ENCODE measurements at places on chromosomes 7 and 10. TPM values are rescaled to one million over a fixed set of nuclear protein-coding genes. Genes with fewer than 3 reads are reported as not detected.
A peak's percentile ranks its signal among the peaks of the same experiment; 100 is the strongest.

EBF3 gene
- total RNA-seq = 0.44 TPM

CCZ1 gene
- 138 TPM for total RNA-seq

PRF1 gene
- not detected for total RNA-seq

ABCB1 gene
- total RNA-seq = 0.07 TPM

PAX4 gene
- total RNA-seq = not detected

DNA sequence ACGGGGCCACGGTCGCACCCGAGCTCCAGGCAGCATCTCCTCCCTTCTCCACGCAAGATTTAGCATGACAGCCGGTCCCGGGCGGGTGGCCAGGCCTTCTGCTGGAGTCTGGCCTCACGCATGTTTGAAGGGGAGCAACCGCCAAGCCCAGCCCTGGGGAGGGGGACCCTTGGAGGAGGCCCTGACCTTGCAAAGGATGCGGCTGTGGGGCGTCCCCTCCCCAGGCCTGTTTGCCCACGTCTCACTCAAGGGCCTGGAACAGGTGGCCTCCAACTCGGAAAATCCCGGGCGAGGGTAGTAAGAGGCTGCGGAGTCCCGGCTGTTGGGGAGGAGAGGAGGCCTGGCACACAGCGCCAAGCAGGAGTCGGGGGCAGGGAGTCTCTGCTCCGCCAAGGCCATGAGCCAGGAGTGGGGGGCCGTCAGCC lies 50.6 kb upstream of the DPYSL4 start:
- no peak for DNase-seq
- no peak overlapping the region for H3K4me3 ChIP-seq
- H3K27ac ChIP-seq = no peak overlapping the region
- H3K27me3 ChIP-seq = no peaks in the 10 kb centered on the region
- no peaks in the 10 kb centered on the region for H3K4me1 ChIP-seq

DNA sequence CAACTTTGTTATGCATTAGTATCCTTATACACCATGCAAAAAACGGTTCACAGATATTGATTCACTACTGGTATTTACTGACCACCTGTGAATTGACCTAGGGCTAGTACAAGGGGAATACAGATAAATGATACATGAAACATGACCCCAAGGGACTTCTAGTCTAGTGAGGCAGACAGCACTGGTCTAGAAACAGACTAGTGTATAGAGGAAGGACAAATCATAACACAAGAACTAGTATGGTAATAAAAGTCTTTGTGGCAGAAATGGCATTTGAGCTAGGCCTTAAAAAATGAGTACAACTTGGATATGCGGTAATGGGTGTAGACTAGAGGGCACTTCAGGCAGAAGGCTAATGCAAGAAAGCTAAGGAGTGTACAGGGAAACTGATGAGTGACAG lies 86.6 kb downstream of the SLC25A13 start:
- DNase-seq = no peak
- no peaks in the 10 kb centered on the region for H3K4me1 ChIP-seq
- no peak overlapping the region for H3K4me3 ChIP-seq
- H3K27me3 ChIP-seq = no peaks in the 10 kb centered on the region
- no peak overlapping the region for H3K27ac ChIP-seq
- peaks cover 52% of the 10 kb centered on the region for H3K36me3 ChIP-seq

DNA sequence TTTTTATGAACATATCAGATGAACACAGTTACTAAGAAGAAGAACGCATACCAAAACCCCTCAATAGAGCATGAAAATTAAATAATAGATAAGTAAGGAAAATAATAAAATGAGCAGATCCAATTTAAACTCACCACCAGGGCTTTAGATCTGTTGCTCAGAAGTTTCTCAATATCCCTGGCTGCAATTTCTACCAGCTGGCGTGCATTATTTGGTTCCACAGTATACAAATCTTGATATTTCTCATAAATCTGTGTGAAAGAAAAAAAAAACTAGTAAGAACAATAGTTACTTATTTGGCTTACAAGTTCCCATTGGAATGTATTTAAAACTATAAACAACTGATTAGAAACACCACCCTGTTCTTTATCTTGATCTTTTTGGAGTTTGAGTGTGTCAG lies 108.6 kb downstream of the CACNA2D1 start:
- no peak for DNase-seq
- no peak overlapping the region for H3K27ac ChIP-seq
- no peak overlapping the region for H3K4me3 ChIP-seq
- H3K36me3 ChIP-seq = no peaks in the 10 kb centered on the region
- peaks cover 5% of the 10 kb centered on the region for H3K4me1 ChIP-seq

DNA sequence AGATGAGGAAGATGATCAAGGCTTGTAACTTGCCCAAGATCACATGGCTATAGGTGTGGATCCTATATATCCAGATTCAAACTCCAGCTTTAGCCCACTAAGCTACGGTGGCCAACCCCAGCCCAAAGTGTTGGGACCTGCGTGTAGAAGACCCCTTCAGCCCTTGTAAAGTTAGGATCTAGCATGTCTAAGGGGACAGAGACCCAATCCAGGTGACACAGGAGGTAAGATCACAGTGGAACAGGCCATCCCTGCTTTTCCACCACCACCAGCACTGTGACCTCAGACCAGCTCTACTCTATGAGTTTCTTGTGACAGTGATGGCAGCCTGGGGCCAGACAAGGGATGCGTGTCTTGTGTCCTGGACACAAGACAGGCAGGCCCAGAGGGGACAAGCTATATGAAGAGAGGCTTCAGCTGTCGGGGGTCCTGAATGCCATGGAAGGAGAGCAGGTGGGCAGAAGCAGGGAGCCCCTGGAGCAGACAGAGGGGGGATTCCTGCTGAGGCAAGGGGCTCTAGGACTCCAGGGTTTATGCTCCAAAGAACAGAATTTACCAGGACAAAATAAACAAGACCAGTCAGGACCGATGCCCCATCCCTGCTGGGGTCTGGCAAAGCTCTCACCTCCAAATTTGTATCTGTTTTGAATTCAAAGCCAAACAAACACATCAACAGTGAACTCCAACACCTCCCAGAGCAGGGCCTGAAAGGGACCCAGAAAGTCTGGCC lies 10.4 kb downstream of the GPRIN2 start:
- peak; percentile 38 for DNase-seq
- no peaks in the 10 kb centered on the region for H3K36me3 ChIP-seq
- H3K27ac ChIP-seq = no peak overlapping the region
- H3K4me1 ChIP-seq = peaks cover 5% of the 10 kb centered on the region
- H3K27me3 ChIP-seq = no peaks in the 10 kb centered on the region

DNA sequence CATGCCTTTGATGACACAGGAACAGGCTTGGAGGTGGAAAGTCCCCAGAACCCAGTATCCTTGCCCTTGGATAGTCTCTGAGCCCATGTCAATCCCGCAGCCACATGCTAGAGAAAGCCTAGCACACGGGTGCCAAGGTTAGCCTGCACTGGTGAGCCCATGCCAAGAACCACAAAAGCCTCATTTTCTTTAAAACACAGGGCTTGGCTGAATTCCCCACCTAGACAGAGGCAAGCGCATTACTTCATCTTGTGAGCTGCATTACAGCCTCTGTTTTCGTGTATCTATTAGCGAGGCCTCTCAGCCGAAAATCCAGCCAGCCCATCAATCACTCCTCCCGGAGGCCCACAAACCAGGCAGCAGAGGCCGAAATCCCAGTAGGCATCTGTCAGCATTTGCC lies 314.9 kb upstream of the AUTS2 start:
- no peaks in the 10 kb centered on the region for H3K27me3 ChIP-seq
- H3K4me3 ChIP-seq = no peak overlapping the region
- DNase-seq = no peak
- H3K36me3 ChIP-seq = no peaks in the 10 kb centered on the region

DNA sequence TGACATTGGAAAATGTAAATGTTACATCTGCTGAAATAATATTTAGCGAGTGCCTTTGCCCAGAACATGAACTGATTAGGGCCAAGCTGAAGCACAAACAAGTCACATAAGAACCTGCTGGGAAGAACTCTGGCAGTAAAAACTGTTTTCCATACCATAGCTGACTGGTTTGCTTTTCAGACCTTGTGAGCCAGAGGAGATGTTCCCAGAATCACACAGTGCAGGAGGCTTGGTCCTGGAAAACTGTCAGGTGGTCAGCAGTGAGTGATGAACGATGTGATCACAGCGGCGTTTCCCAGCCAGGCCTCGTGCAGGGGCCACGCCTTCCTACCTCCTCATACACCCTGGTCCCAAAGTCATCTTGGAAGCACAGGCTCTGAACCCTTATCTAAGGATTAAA lies 164.2 kb upstream of the EEPD1 start:
- DNase-seq = no peak
- no peaks in the 10 kb centered on the region for H3K4me1 ChIP-seq
- no peaks in the 10 kb centered on the region for H3K36me3 ChIP-seq

DNA sequence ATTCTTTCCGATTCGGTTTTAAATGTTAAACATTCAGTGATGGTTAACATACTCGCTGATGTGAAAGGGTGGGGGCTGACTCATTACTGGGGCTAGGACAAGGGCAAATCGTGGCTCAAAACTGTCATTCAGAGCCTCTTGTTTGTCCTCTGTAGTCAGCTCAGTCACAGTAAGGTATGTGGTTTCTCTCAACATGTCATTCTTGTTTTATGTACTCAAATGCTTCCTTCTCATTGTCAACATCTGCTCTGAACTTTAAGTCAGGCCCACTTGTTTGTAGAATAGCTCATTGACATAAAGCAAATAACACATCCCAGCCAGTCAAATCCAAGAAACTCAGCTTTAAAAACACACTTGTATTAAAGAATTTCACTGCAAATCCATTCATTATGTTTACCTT lies 7.3 kb downstream of the SLC16A9 start:
- no peaks in the 10 kb centered on the region for H3K36me3 ChIP-seq
- H3K4me1 ChIP-seq = peaks cover 9% of the 10 kb centered on the region
- H3K27me3 ChIP-seq = no peaks in the 10 kb centered on the region
- H3K27ac ChIP-seq = no peak overlapping the region
- no peak for DNase-seq

DNA sequence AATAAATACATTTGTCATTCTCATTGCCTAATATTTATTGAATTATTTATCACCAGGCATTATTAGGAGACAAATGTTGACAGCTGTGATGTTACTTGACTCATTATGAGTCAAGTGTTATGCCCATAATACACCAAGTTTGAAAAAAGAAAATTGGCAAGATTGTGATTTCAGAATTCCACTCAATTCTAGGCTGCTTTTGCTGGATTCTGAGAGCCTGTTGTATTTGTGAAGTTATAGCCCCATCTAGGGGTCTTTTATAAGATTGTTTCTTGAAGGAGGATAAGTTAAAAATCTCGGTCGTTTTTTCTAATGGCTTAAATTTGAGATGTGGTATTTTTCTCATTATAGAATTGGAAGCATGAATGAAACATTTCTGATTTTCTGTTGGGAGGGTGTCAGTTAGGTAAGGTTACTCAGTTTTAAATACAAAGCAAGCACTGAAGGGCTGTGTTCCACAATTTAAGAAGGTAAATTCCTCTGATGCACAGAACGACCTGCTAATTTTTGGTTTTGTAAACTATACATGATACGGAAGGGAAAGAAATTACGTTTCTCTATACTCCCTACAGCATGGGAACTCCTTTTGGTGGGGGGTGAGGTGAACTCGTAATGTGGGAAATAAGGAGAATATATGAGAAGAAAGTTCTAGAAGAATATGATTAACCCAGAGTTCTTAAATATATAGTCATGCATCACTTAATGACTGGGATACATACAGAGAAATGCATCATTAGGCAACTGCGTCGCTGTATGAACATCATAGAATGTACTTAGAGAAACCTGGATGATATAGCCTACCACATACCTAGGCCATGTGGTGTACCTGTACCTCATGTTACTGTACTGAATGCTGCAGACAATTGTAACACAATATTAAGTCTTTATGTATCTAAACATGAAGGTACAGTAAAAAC lies 2.6 kb downstream of the STK31 start:
- no peaks in the 10 kb centered on the region for H3K36me3 ChIP-seq
- H3K4me1 ChIP-seq = no peaks in the 10 kb centered on the region
- no peak for DNase-seq
- H3K27me3 ChIP-seq = no peaks in the 10 kb centered on the region

GRCh38 chr10:76111986-76112825 lies 680.8 kb downstream of the LRMDA start:
- no peaks in the 10 kb centered on the region for H3K27me3 ChIP-seq
- H3K27ac ChIP-seq = peak overlapping the region; percentile 54
- no peak overlapping the region for H3K4me3 ChIP-seq
- DNase-seq = peak; percentile 63
- H3K4me1 ChIP-seq = peaks cover 26% of the 10 kb centered on the region

GRCh38 chr7:76359978-76360638 lies 1.3 kb upstream of the YWHAG start:
- no peak for DNase-seq
- peak overlapping the region; percentile 96 for H3K4me3 ChIP-seq
- H3K27ac ChIP-seq = peak overlapping the region; percentile 97

DNA sequence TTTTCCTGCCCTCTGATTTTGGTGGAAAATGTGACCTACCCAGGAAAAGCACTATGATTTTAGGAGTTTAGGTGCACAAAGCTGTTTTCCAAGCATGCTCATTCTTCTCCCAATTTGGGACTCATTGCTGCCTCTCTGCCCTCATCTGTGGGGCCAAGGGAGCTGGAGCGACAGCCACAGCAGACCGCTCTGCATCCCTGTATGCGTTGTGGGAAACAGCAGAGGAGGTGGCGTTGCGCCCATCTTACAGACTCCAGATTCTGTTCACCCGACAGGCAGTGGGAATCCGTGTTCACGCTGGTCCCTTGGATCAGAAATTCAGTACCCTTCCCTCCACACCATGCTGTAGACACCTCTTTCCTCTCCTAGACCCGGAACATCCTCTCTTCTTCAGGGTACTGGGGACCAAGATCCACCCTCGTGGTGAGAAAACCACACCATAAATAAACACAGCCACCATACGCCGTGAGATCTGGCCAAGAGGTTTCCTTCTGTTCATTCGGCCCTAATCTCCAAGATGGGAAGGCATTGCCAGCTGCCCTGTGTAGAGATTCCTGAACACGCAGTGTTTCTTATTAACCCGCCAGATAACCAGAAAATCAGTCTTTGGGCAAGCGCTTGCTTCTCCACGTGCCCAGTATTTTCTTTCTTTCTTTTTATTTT lies 87.9 kb downstream of the CUX1 start:
- no peaks in the 10 kb centered on the region for H3K27me3 ChIP-seq
- no peaks in the 10 kb centered on the region for H3K4me1 ChIP-seq
- H3K4me3 ChIP-seq = no peak overlapping the region
- H3K36me3 ChIP-seq = peaks cover 11% of the 10 kb centered on the region

- peak overlapping the region; percentile 47 for H3K27ac ChIP-seq
- H3K4me3 ChIP-seq = no peak overlapping the region
- no peak for DNase-seq
- no peaks in the 10 kb centered on the region for H3K27me3 ChIP-seq
- peaks cover 17% of the 10 kb centered on the region for H3K4me1 ChIP-seq
- no peaks in the 10 kb centered on the region for H3K36me3 ChIP-seq
These were observed 217.6 kb upstream of the TCF7L2 start for GRCh38 chr10:112732277-112732921.
